GDM1 (cell line): ENCODE measurements at places on chromosomes 12 and 14.

GRCh38 chr14:70664698-70665447, 23.2 kb downstream of the TTC9 start:
- no peak for DNase-seq

DNA sequence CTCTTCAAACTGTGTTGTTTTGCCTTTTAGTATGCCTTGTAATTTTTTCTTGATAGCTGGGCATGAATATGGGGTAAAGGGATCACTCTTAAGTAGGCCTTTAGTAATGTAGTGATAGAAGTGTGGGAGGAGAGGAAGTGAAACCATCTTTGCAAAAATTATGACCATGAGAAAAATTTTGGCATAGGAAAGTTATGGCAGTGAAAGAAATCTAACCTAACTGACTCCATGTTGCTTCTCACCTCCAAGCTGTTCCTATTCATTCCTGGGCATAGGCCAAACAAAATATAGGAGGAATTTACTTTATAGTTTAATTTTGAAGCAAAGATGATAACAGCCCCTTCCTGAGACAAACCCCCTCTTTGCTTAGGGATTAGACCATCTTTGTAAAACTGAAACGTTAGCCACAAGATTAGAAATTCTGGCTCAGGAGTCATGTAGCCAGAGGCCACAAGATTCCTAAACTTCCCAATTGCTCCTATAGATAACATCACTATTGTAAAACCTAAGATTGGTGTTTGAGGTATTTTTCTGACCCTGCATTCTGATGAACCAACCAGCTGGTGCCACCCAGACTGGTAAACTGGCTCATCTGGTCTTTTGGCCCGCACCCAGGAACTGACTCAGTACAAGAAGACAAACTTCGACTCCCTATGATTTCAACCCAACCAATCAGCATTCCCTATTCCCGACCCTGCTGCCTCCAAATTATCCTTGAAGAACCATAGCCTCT, 45.8 kb downstream of the CRADD start:
- DNase-seq: no peak

- no peak for DNase-seq
Measured at GRCh38 chr14:69323266-69323998, 63.5 kb downstream of the GALNT16 start.

DNA sequence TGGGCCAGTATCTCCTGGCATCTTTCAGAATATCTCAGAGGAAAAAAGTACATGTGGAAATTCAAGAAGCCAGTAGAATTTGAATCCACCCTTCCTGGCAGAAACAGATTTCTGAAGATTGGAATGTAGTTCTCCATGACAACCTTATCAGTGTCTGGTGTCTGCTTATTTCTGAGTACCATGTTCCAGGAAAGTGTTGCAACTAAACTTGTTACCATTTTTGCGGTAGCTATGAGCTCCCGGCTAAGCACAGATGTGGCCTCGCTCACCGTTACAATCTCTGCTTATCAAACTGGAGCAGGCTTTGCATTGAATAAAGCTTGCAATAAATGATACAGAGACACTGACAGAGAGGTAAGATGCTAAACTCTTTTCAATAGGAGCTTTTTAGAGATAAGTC, 13.0 kb upstream of the ITPR2 start:
- no peak for DNase-seq

GRCh38 chr12:109829667-109830066, 3.5 kb downstream of the TRPV4 start:
- DNase-seq: no peak

- no peak for DNase-seq
Measured at GRCh38 chr14:89603938-89604480, 187.0 kb upstream of the FOXN3 start.

DNA sequence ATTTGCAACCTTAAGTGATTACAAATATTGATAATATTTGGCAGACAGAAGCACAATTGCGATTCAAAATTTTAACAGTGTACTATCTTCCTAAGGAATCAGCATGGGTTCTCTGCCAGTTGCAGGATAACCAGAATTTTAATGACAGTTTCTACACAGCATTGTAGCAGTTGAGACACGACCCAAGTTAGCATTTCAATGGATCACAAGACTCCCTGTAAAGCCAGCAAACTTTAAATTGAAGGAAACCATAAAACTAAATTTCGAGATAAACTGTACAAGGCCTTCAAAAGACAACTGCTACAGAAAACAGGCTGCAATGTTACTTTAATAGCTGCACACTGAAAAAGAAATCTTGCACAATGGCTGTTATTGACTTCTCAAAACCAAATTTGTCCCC, 154.9 kb downstream of the MED13L start:
- no peak for DNase-seq

GRCh38 chr14:20409226-20409625, 4.1 kb downstream of the TEP1 start:
- no peak for DNase-seq

- no peak for DNase-seq
Measured at GRCh38 chr14:97638864-97639263, 841.7 kb downstream of the VRK1 start.

- no peak for DNase-seq
Measured at GRCh38 chr12:64181430-64182291, 40.4 kb downstream of the KICS2 start.

GRCh38 chr12:41402801-41403200, 214.7 kb downstream of the PDZRN4 start:
- DNase-seq: no peak

GRCh38 chr12:92928421-92928961, 604 bp downstream of the EEA1 start:
- no peak for DNase-seq

DNA sequence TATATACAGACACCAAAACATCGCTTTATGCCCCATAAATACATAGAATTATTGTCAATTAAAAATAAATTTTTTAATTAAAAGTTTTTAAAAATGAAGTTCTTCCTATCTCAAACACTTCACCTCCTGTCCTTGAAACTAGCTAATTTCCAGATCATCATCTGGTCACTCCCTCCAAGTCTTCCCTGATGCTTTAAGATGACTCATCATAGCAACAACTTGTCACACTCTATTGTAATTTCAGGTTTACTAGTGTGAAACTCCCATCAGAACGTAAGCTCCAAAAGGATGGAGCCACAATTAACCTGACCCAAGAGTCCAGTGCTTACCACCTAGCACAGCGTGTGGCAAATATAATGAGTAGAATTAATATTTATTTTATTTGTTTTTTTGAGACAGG, 16.3 kb downstream of the GXYLT1 start:
- no peak for DNase-seq

- DNase-seq: no peak
Measured at GRCh38 chr12:56864318-56864717, 69.9 kb downstream of the SDR9C7 start.

- no peak for DNase-seq
Measured at GRCh38 chr12:14654416-14654815, 42.0 kb downstream of the GUCY2C start.

DNA sequence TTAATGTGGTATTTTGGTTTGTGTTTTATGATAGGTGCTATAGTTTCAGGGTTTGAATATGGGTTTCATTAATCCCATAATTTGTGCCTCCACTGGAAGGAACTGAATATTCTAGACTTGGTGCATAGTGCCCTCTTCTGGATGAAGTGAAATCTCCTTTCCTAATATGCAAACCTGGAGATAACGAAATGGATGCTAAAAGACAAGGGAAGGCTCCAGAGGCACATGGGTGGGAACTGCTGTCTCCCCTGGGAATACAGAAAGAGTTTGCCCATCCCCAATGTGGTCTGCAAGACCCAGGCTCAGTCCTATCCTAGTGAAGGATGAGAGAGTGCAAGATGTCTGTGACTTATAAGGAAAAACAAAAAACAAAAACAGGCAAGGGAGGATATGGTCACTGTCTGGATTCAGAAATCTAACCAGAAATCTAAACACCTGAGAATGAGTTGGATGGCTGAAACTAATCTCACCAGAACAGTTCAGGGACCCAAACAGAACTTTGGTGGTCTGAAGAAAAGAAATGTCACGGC, 142.3 kb upstream of the TMPO start:
- no peak for DNase-seq

DNA sequence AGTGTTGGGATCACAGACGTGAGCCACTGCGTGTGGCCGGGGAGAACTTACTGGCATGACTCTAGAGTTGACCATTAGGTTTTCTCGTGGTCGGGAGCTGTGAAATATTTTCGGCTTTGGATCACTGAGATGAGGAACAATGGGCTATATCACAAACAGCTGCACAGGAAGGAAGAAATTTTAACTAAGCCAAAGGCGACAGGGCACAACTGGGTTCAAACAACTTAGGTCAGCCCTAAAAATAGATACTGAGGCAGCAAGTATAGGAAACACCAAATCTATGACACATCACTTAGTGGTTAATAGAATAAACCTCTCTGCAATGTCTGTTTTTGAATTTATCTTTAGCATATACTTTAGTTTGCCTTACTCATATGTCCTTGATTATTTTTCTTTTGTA, 162.9 kb downstream of the LRIG3 start:
- no peak for DNase-seq

- DNase-seq: no peak
Measured at GRCh38 chr14:65637780-65638179, 225.2 kb downstream of the FUT8 start.

DNA sequence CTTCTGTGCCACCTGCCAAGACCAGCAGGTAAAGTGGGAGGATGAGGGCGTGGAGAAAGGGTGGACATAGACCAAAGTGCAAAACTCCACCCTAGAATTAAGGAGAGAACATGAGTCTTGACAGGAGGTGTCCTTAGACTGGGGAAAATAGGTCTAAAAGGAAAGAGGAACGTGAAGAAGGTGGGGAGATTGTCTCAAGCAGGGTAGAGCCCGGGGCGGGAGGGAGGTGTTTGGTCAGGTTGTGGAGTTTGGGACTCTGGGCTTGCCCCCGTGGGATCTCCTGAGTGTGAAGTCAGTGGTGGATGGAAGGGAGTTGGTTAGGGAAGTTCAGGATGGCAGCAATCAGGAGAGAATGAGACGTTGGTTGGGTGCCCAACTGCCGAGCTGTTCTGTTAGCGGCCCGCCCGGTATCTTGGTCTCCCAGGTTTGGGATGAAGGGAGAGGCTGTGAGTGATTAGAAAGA, 386 bp downstream of the DGKA start:
- no peak for DNase-seq

DNA sequence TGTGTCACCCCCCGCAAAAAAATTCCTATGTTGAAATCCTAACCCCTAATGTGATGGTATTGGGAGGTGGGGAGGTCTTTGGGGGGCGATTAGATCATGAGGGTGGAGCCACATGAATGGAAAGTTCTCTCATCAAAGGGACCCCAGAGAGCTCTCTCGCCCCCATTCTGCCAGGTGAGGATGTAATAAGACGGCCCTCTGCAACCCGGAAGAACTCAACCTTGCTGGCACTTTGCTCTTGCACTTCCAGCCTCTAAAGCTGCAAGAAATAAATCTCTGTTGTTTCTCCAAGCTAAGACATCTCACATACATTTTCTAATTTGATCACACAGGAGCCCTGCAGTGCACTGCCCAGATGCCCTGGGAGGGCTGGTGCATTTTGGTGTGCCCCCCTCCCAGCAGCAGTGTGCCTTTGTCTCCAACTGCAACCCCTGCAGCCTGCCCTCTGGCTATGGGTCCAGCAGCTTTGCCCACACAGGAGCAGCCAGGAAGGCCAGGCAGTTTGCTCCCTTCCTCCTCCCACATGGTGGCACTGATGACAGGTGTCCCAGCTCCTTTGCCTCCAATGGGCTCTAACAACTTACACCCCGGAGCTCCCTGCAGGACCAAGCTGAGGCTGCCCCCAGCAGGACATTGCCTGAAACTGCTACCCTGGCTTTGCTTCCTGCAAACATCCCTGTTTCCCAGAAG, 59.3 kb downstream of the C14orf132 start:
- DNase-seq: no peak

- DNase-seq: no peak
Measured at GRCh38 chr14:53716578-53716977, 240.0 kb downstream of the BMP4 start.

GRCh38 chr14:91606851-91607250, 96.7 kb upstream of the PPP4R3A start:
- no peak for DNase-seq

GRCh38 chr12:72511906-72512305, 239.7 kb downstream of the TRHDE start:
- no peak for DNase-seq

DNA sequence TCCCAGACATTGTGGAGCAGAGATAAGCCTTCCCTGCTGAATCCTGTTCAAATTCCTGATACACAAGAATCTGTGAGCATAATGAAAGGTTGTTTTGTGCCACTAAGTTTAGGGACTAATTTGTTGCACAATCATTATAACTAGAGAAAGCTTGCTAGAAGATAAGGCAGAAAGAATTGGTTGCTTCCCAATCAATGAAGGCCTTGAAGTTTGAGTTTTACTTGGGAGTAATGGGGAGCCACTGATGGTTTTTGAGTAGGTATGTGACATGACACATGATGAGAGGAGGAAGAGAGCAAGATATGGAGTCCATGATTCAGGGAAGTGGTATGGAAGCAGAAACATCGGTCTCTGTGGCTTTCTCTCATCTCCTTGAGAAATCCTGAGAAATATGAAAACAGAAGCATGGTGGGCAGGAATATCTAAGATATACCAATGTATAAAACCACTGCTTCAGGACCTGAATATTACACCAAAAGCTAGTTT, 13.3 kb upstream of the TCP11L2 start:
- DNase-seq: no peak

DNA sequence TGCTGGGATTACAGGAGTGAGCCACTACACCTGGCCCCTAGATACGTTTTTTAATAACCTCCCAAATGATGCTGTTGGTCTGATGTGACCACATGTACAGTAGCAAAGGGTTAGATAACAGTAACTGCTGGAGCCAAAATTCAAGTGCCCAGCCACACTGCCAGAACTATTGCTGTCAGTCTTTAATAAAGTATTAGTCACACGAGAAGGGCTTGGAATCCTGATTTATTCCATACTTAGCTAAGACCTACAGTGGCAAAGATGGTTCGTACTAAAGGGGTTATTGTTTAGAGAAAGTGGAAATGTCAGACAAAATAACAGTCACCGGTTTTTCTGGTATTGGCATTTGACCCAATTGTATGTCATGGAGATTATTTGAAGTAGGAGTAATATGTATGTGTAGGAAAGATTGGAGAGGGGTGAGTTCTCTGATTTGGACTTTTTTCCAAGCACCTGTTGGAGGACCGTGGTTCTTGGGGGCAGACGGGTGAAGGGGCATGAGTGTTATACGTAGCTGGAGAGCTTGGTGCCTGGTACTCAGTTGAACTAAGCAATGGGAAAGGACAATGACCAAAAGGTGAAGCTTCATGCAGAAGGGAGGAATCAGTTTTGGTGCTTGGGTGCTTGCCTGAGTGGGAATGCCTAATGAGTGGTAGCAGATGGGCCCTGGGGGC, 9.7 kb downstream of the TUBA1C start:
- DNase-seq: no peak

DNA sequence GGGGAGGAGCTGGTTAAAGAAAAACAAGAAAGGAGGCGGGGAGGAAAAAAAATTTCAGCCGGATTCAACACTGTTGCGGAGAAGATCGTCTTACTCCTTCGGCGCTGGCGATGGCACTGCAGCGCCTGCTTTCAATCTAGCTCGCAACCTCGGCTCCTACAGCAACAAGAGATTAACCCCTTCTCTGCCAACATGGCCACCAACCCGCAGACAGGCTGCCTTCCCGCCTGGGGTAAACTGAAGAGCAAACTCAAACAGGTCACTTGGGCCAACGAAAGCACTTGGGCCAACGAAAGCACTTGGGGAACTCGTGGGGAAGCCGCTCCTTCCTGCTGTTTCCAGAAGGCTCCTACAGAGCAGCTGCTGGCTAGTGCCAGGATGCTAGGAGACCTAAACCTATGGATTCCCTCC, 73.7 kb downstream of the CIT start:
- DNase-seq: no peak
